GM12865 (cell line): ENCODE measurements at places on chromosomes 3 and 15.
A peak's percentile ranks its signal among the peaks of the same experiment; 100 is the strongest.

DNA sequence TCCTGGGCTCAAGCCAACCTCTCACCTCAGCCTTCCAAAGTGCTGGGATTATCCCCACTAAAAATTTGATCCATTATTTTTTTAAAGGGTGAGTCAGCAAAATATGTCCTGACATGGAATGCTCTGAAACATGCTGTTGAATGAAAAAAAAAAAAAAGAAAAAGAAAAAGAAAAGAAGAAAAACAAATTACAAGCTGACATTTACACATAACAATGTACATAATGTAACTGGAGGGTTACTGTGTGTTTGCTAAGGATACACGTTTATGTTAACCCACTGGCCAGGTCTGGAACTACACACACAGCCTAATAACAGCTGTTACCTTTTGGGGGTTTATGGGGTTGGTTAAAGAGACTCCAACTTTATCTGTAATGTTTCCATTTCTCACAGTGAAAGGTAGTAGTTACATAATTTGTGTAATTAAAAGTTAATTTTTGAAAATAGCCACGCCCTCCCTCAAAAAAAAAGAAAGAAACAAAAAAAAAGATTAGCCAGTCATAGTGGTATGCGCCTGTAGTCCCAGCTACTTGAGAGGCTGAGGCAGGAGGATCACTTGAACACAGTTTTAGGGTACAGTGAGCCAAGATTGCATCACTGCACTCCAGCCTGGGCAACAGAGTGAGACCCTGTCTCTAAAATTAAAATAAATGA is 3.1 kb upstream of the MESP2 start:
- DNase-seq, result peak; percentile 24

- peak; percentile 27 for DNase-seq
Observed at GRCh38 chr3:108125153-108125543, 34.3 kb upstream of the CD47 start.

DNA sequence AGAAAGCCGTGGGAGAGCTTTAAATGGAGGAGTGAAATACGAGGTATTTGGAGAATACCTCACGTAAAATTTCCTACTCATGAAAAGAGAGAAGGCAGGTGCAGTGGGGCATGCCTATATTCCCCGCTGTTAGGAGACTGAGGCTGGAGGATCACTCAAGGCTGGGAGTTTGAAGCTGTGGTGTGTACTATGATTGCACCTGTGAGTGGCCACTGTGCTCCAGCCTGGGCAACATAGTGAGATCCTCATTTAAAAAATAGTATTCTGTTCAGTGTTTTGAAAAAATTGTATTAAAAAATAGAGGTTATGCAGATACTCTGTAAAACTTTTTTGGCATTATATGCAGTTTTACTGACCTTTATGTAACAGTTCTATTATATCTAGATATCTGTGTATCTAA is 20.0 kb downstream of the UBE2E1 start:
- no peak for DNase-seq

DNA sequence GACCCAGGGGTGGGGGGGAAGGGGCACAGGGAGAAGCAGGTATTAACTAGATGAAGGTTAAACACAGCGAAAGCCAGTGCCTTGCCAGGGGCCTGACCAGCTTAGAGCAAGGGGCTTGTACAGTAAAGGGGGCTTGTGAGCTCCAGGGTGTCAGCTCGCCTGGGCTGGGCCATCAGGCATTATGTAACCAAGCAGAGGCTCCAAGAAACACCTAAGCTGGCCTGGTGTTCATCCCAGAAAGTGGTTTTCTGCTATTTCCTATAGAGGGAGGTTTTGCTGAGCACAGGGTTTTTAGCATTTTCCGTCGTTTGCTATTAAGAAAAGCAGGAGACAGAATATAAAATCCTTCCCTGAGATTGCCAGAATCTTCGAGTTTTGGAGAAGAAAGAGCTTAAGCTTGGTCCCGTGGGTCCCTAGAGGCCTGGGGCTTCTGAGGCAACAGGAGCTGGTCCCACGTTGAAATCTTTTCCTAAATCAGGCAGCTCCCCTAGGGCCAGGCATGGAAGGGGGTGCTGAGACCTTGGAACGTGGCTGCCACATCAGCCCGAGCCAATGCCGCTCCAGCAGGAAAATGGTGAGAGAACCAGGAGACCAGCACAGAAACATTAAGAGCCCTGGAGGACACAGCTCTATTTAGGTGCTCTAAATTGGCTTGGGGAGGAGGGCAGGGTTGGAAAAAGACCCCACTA is 71.4 kb downstream of the ISG20 start:
- DNase-seq, result no peak

GRCh38 chr15:37576952-37577351 is 357.5 kb upstream of the TMCO5A start:
- DNase-seq, result no peak

DNA sequence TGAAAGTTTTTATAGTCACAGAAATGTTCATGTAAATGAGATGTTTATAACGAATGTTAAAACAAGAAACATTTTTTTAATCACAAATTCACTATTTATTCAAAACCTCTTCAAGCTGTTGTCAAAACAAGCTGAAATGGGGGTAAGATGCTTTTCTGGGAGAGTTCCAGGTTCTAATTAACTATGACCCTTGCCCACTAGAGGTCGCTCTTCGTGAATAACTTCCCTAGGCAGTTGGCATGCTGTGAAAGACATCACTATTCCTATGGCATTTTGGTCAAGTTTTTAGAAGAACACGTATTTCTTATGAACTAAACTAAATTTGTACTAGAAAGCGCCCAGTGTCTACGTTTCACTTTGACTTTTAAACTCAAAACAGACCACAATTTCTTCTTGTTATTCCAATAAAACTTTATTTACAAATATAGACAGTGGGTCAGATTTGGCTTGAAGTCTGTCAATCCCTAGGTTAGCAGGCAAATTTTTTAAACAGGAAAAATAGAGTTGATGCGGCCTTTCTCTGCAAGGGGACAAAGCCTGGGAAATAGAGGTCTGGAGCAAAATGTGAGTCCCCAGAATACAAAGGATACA is 62.8 kb upstream of the CMTM8 start:
- DNase-seq, result peak; percentile 68

- DNase-seq, result peak; percentile 73
Observed at GRCh38 chr15:37995461-37996347, 61.3 kb downstream of the TMCO5A start.

DNA sequence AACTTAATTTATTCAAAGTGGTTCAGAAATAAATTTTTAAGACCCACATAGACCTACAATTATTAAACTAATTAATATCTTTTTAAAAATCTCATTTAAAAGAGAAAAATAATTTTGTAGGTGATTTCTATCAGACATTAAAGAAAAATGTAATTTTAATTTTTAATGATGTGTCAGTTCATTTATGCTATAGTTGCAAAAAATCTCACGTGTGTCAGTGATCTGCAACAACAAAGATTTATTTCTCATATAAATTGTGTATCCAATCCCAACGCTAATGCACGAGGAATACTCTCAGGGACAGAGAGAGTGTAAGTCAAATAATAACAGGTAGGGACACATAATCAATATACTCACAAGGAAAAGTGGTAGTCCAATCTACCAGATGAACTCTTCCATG is 456.6 kb upstream of the CCDC54 start:
- DNase-seq, result no peak

- DNase-seq, result no peak
Observed at GRCh38 chr3:29534006-29534405, 253.1 kb downstream of the RBMS3 start.

- no peak for DNase-seq
Observed at GRCh38 chr3:63795438-63795837, 23.7 kb upstream of the C3orf49 start.

DNA sequence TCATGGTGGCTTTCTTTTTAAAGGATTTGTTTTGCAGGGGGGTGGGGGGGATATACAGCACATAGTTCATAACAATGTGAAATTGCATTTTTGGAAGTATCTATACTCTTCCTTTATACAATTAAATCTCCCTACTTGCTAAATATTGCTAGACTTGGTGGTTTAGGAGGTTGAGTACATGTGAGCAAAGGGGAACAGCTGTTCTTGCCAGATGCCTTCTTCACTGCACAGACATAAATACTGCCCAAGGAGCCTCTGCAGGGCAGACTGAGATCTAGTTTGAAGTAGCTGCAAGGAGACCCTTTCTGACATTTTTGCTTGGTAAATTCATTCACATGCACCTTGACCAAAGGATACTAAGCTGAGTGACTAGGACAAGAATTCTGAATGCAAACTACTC is 228.6 kb upstream of the IL12A start:
- DNase-seq, result no peak

DNA sequence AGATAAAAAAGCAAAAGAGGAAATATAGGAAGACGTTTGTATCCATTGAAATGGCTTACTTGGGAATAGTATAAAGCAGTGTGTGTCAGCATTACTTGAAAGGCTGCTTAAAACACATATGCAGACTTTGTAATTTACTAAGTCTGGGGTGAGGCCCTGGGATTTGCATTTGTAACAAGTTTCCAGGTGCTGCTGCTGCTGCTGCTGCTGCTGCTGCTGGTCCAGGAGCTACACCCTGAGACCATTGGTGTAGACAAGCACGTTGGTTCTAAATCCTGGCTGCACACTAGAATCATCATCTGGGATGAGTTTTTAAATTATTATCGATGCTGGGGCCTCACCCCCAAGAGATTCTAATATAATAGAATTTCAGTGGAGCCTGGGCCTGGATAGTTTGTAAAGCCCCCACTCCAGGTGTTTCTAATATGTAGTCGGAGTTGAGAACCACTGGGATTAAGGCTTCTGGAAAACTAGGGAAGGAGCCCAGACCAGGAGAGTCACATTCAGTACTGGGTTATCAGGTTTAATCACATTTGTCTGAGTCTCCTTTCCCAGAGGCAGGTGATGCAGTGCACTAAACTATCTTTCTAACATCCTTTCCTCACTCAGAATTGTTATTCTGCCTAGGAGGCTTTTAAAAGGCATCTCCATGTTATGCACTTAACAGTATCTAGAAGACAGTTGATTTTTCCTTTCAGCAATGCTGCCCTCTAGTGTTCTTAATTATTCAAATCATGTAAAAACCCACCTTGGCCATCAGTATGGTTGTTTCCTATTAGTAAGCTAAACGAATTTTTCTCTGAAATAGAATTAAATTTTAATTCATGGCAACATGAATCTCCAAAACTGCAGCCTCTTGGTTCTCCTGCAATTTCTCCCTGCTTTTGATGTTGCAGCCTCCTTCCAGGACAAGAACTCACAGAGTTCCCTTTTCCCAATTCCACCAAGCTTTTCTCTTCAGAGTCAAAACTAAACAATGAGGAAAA is 45.4 kb downstream of the SSR3 start:
- DNase-seq, result peak; percentile 72

GRCh38 chr3:71214797-71215196 is 368.7 kb downstream of the FOXP1 start:
- DNase-seq, result no peak

- DNase-seq, result no peak
Observed at GRCh38 chr15:87724330-87724729, 532.2 kb downstream of the NTRK3 start.

GRCh38 chr15:92693691-92694331 is 38.2 kb upstream of the FAM174B start:
- peak; percentile 13 for DNase-seq

DNA sequence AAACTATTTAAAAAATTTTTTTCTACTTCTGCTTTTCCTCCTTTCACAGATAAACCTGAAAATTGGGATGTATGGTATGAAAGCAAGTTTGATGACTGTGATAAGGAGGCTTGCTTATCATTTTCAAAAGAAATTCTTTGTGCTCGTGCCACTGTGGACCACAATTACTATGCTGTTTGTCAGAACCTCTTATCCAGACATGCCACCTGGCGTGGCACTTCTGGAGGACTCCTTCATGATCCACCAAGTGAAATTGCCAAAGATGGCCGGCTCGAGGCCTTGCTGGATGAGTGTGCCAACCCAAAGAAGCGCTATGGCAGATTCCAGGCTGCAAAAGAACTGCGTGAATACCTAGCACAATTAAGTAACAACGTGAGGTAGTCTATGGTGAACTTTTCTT is 17.8 kb downstream of the DIPK2A start:
- no peak for DNase-seq

DNA sequence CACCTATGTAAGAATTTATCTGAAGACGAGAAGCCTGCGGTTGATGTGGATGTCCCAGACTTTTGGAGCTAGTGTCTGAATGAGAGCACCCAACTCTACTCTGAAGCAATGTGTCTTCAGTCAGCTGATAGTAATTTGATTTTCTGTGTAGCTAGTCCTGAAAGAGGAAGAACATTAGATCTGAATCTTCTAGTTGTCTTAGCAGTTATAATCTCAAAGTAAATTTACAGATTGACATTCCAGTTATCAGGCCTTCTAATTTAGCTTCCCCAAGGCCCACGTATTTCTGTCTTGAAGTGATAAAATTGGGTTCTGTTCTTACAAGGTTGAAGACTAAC is 1.5 kb downstream of the TCAIM start:
- no peak for DNase-seq

DNA sequence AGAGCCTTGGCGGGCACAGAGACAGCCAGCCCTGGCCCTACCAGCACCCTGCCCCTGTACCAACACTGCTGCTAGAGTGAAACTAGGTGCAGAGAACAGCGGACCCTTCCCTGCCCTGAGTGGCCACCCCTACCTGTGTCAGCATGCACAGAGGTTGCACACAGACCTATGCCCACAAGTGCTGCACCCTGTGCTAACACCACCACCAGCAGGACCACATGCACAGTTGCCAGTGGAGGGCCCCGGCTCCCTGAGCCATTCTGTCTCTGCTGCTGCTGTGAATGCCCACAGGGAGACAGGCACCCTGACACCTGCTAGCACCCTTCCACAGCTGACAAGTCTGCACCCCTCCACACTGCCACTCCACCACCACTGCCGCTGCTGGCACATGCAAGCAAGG is 131.8 kb downstream of the NEK11 start:
- no peak for DNase-seq

- DNase-seq, result no peak
Observed at GRCh38 chr15:82843566-82843965, 34.1 kb downstream of the WHAMM start.

- no peak for DNase-seq
Observed at GRCh38 chr3:67809370-67809935, 155.0 kb upstream of the SUCLG2 start.
